ENCODE measurements at places on chromosomes 5 and 9.
A peak's percentile ranks its signal among the peaks of the same experiment; 100 is the strongest.

DNA sequence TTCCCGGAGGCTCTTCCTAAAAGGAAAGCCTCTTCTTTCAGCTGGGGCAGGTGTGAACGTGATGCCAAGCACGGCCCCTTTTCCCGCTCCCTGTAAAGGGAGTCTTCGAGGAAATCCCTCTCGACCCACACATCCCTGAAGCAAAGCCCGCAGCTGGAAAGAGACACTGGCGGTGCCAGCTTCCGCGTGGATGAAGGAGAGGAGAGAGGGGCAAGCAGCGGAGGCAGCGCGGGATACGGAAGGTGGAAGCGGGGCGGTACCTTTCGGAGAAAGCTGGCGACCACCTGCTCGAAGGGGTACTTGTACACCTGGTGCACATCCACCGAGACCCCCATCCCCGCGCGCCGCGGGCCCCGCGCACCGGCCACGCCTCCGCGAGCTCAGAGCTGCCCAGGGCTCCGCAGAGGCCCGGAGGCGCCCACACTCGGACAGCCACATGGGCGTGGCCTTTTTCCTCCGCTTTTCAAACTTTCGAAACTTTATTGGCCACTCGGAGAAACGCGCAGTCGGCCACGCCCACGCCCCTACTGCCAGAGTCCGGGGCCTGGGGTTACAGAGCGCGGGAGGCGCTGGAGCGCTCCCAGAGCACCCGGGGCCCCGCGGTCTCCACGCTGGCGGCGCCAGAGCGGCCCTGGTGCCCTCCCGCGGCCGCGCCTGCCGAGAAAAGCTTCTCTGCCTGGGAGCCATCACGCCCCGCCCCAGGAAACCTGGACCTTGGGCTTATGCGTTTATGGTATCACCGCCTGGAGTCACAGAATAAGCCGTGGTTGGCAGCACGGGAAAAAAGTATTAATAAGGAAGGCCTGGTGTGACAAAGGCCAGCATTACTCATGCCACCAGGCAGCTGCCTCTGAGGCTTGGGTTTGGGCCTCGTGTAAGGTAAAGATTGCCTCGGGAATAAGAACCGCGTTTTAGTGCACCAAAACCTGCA, at the start of gene PRELID2:
PRELID2 (minus strand) TSS at position 426 of the 931 bp plus-strand sequence; CDS start at position 335, 91 bp downstream.
- peak; percentile 54 for DNase-seq

DNA sequence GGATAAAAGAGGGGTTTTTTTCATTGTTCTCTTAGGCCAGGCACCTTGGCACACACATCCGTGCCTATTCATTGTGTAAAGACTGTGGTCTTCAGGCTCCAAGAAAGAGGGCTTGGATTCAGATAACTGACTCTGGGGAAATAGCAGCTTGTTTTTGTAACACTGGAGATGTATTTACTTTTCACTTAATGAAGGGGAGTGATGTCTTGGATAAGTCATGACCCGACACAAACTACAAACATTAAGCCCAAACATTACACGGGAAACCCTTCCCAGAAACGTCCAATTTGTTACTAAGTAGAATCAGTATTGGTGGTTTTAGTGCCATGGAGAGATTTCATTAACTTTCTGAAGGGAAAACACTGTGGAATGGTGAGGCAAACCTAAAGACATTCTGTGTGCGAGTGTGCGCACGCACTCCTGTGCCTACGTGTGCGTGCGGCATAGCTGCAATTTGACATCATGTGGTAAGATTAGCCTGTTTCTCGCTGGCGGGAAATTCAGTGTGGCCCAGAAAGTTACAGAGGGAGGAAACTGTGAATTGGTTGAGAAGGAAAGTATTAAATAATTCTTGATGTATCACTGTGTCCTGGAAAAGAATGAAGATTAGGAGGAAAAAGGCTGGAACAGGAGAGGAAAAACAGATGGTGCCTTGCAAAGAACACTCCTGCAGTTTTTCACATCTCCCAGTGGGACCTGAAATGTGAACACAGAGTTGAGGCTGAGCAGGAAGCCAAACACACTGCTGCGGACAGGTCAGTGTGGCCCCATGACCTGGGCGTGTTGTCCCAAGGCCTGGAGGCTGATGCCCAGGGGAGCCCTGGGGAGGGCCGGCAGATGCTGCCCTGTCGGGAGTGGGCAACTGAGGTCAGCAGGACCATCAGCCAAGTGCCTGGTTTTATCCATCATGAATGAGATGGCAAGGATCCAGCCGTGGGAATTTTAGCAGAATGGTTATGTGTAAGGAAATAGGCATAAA, 108.5 kb downstream of the GAS1 start:
- DNase-seq, result no peak

- no peak for DNase-seq
Measured at GRCh38 chr9:129252937-129253802, 75.1 kb upstream of the IER5L start.

- no peak for DNase-seq
Measured at GRCh38 chr9:125856331-125856730, 109.2 kb downstream of the PBX3 start.

GRCh38 chr9:95096381-95096780, 221.1 kb downstream of the FANCC start:
- no peak for DNase-seq

GRCh38 chr5:125047871-125048270, 301.4 kb upstream of the ZNF608 start:
- no peak for DNase-seq

DNA sequence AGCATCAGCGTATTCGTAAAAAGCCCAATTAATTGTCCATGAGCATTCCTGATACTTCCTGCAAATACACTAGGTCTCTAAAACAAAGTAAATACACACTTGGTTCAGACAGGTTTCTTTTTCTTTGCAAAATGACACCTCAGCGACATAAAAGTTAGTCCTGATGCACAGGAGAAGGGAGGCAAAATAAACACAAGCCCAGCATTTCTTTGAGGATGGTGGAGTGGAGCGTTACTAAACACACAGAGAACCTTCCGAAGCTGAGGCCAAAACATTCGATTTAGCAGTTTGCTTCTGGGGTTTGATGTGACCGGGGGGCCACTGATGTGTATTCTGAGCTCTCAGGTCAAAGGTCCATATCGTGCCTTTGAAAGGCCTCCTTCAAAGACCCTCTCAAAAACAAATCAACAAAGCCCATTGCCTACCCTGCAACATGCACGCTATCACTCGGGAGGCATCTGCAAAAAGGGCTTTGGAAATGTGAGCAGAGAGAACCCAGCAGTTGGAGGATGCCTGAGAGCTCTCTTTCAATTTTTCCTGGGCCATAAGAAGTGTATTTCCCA, 268.4 kb upstream of the PANK3 start:
- DNase-seq, result no peak

- DNase-seq, result no peak
Measured at GRCh38 chr9:83956086-83956435, 24.0 kb downstream of the HNRNPK start.

GRCh38 chr9:105385381-105385985, 62.4 kb upstream of the FSD1L start:
- DNase-seq, result no peak

DNA sequence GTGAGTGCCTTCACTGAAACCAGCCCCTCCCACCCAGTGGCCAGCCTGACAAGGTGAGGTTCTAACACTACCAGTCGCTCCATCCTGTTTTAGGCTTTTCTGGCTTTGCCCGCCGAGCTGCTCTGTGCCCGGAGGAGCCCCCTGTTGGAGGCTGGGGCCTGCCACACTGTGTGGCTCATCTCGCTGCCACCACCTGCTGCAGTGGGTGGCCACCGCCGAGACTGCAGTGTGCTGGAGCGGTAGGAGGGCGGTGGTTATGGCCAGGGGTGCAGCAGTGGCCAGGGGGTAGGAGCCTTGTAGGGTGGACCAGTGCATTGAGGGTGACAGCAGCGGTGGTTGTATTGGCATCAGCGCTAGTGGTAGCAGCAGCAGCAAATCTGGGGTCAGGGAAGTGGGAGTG, 74.7 kb upstream of the PCAT7 start:
- DNase-seq, result no peak

- DNase-seq, result no peak
Measured at GRCh38 chr5:118637947-118638670, 350.2 kb downstream of the DTWD2 start.

DNA sequence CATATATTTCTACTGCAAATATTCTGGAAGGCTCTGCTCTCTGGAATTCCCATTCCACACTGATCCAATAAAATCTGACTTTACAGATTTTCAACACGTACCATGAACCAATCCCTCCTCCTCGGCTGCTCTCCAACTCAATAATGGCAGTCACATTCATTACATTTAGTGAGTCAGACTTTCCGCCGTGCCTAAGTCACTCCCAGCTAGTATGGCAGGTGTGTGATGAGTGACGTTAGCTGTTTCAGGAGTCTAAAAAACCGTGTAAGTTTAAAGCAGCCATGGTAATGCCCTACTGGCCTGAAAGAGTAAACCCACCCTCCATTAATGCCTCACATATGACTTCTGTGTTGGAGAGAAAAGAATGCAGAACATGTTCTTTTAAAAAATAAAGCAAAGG, 3.3 kb downstream of the FBN2 start:
- DNase-seq, result peak; percentile 97

GRCh38 chr9:113542006-113542405, 78.5 kb downstream of the RGS3 start:
- DNase-seq, result no peak

- no peak for DNase-seq
Measured at GRCh38 chr5:166716856-166717492, 1574.5 kb upstream of the WWC1 start.

GRCh38 chr5:6638236-6638635, 5.0 kb downstream of the SRD5A1 start:
- DNase-seq, result no peak

DNA sequence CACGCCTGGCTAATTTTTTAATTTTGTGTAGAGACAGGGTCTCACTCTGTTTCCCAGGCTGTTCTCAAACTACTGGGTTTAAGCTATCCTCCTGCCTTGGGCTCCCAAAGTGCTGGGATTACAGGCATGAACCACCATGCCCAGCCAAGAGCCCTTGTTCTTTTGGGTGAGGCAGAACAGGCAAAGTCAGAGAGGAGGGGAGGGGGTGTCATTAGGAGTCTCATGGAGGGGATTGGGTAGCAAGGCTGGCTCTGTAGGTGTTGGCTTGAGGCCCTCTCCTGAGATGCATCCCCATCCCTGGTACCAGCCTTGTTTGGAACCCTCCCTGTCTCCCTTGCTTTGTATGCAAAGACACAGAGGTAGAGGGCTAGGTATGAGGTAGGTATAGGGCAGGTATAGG, 24.1 kb downstream of the GSN start:
- no peak for DNase-seq

GRCh38 chr9:136327304-136327974, at the start of gene GPSM1:
Gene GPSM1 (plus strand): TSS chr9:136327539. CDS start chr9:136327696, 157 bp downstream.
- no peak for DNase-seq

GRCh38 chr9:127611899-127612790, at the start of gene STXBP1:
Gene STXBP1 (plus strand): TSS chr9:127612277. CDS start chr9:127612404, 127 bp downstream.
- DNase-seq, result no peak

GRCh38 chr9:91664663-91665062, 241.0 kb upstream of the NFIL3 start:
- no peak for DNase-seq

DNA sequence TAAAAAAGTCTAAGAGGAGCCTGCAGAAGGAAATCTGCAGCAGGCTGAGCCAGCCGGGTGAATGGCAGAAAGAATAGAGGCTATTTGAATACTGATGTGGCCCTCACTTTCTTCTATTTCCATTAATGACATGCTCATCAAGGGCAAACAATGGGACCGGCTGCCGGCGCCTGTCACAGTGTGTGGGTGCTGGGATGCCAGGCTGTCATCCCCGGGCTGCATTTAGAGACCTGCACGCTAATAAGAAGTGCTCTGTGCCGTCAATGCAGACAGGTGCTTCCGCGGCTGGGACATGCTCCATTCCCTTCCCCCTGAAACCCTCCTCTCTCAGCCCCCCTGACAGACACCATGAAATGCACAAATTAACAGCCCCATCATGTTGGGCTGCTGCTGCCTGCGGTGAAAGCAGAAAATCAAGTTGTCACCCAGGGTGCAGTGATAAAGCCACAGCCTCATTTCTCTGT, 217.7 kb upstream of the TBCA start:
- no peak for DNase-seq

- no peak for DNase-seq
Measured at GRCh38 chr5:8234179-8234770, 365.3 kb downstream of the MTRR start.
